NCI-H187 treated with DMSO at 0.1 percent for 48 hours (cell line): ENCODE measurements at places on chromosomes 1 and 21.

DNA sequence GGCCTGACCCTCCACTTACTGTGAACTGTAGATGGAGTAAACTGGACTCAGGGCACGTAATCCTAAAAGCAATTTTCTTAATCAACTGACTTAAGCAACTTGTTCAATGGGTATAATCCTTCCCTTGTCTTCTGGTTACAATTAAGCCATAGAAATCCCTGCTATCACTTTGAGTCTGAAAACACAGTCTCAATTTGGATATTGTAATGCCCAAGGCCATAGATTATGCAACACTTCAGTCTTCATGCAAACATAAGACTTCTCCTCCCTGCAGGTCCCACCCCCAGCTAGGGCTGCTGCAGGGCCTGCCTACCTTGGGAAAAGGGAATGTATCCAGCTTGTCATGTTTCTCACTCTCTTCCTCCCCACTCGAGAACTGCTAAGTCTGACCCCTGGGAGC, 6.2 kb upstream of the SLC5A9 start:
- DNase-seq: no peak

DNA sequence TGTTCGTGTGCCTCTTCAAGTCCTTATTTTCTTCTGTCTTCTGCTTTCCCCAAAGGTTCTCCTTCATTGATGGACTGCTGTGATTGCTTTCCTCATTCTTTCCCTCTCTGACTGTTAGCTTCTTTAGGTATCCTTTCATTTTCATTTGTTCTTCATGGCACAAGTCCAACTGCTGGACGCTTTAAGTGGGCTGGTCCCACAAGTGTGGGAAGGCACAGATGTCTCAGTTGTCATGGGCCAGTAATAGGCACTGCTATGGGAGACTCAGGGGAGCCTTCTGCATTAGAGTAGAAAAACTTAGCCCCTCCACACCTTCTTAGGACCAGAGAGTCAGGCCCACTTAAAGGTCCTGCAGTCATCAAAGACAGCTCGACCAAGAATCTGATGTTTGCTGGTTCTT, 122.3 kb upstream of the C1orf105 start:
- DNase-seq: no peak

GRCh38 chr1:78483903-78484302, 6.9 kb upstream of the PTGFR start:
- no peak for DNase-seq

- no peak for DNase-seq
Measured at GRCh38 chr1:208584167-208584755, 340.1 kb upstream of the PLXNA2 start.
